ENCODE measurements at places on chromosomes 11 and 22.

- DNase-seq: no peak
Observed at GRCh38 chr11:47051217-47051616, 114.7 kb downstream of the CSTPP1 start.

- peak; percentile 57 for DNase-seq
Observed at GRCh38 chr11:6505577-6506240, 8.6 kb downstream of the DNHD1 start.

- DNase-seq: peak; percentile 16
Observed at GRCh38 chr22:28021116-28021997, 102.3 kb upstream of the PITPNB start.

DNA sequence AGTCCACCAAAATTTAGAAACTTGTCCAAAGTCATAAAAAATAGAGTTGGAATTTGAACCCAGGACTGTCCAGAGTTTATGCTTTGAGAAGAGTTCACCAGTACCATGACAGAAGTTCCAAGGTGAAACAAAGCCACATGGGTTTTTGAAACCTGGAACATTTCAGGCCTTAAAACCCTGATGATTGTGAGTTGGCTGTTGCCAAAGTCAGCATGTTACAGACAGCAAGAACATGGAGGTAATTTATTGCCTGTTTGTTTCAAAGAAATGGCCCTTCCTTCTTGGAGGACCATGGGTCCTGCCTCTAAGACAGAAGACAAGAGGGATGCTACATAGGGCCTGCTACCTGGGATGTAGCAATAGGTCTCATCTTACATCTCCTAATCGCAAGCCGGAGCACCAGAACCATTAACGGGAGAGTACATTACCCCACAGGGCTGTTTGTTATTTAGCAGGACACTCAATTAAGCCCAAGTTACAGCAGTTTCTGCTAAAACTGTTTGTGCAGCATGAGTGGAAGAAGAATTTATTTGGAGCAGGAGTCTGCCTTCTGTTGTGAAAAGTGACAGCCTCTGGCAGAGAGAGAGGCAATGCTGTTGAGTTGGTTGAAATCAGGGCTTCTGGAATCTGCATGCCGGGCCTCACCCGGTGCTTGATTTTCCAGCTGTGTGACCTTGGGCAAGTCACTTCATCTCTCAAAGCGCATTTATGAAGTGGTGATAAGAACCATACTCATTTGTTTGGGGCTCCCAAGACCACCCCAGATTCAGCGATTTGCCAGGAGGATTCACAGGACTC is 136.2 kb downstream of the LDLRAD3 start:
- no peak for DNase-seq

DNA sequence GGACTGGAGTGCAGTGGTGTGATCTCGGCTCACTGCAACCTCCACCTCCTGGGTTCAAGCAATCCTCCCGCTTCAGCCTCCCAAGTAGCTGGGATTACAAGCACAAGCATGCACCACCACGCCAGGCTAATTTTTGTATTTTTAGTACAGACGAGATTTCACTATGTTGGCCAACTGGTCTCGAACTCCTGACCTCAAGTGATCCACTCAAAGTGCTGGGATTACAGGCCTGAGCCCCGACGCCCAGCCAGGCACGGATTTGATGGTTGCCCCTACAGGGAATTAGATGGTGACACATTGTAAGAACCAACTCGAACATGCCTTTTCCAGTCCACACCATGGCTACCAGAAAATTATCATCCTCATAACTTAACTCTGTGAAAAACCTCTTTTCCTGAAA is 26.8 kb upstream of the RTL6 start:
- no peak for DNase-seq

GRCh38 chr22:39379756-39380730 is 19.5 kb upstream of the TAB1 start:
- DNase-seq: no peak

- DNase-seq: no peak
Observed at GRCh38 chr11:120331301-120331996, 4.8 kb upstream of the ARHGEF12 start.

DNA sequence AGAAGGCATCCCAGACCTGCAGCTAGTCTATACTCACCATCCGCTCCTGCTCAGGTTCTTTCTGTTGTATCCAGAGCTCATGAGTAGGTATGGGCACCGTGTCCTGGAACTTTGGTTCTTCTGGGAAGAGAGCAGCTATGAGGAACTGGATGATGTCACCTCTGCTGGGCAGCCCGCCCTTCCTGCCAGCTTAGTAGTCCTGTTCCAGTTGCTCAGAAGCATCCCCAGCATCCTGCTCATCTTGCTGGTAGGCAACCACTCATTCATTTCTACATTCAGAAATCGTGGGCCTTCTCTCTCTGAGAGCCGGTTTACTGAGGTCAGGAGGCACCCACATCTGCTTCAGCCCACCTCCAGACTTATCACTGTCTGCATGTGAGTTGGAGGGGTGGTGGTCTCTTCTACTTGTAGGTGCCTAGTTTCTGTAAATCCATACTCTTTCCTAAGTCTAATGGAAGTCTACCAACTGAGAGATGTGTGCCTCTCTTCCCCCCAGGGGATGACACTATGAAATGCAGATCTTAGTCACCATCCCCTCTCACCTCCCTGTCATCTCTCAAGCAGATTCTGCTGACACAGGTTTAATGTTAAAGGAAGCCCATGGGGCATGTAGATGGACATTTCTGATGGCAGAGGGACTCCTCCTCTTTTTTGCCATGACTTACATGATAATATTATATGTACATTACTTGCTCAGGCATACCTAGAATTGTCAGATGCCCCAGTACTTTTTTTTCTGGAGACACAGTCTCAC is 29.6 kb upstream of the CCDC134 start:
- DNase-seq: no peak

GRCh38 chr11:93895106-93895862 is 44.9 kb upstream of the VSTM5 start:
- peak; percentile 26 for DNase-seq

GRCh38 chr11:13292970-13293369 is 15.4 kb downstream of the BMAL1 start:
- DNase-seq: peak; percentile 55

DNA sequence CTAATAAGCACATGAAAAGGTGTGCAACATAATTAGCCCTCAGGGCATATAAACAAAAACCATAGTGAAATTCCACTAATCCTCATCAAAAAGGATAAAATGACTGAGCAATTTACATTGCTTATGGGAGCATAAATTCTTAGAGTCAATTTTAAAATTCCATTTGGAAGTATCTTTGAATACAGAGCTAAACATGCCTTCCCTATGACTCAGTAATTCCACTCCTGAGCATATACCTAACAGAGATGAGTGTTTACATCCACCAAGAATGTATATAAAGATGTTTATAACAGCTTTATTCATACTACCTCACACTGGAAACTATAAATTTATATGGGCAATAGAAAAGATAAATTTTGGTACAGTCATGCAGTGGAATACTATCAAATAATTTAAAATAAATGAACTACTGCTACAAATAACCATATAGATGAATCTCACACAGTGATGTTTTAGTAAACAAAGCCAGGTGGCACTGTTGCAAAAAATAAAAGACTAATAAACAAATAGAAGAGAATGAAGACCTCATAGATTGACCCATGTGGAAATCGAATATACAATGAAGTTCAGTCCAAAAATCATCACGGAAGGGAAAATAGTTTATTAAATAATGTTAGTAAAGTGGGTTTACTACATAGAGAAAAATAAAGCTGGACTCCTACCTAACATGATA is 8.2 kb upstream of the OR2D2 start:
- no peak for DNase-seq

DNA sequence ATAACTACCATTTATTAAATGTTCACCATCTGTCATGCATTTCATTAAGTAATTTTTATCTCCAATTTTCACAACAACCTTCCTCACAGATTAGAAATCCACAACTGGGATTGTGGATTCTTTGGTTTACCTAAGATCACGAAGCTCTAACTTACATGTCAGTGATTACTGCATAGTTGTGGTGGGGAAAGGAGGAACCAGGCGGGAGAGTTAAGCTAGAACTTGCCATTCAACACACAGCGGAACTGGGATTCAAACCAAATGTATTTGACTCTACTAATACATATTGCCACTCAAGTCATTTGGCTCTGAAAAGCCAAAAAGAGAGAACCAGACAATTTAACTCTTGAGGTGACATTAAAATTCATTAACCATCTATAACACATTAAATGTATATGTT is 10.4 kb upstream of the LAYN start:
- DNase-seq: no peak

DNA sequence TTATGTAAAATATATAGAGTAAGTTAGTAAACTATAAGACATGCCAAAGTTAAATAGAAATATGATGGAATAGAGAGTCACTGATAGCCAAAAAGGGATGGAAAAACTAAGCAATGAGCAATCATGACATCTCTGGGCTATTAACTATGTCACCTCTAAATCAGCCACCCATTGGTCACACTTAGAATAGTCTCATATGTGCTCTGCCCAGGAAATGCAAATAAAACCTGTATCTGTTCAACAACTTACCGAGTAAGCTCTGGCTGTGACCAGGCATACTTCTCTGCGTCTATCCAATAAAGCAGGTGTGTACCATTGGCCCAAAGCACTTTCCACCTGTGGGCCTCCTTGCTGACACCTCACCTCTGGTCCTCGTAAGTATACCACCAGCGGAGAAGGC is 1.6 kb upstream of the ARL14EP start:
- DNase-seq: no peak

- DNase-seq: no peak
Observed at GRCh38 chr11:118247041-118247440, 5.1 kb downstream of the MPZL3 start.

- DNase-seq: no peak
Observed at GRCh38 chr11:28146123-28146751, 38.0 kb downstream of the METTL15 start.

- DNase-seq: peak; percentile 72
Observed at GRCh38 chr11:31799435-31800397, 11.4 kb downstream of the PAX6 start.

DNA sequence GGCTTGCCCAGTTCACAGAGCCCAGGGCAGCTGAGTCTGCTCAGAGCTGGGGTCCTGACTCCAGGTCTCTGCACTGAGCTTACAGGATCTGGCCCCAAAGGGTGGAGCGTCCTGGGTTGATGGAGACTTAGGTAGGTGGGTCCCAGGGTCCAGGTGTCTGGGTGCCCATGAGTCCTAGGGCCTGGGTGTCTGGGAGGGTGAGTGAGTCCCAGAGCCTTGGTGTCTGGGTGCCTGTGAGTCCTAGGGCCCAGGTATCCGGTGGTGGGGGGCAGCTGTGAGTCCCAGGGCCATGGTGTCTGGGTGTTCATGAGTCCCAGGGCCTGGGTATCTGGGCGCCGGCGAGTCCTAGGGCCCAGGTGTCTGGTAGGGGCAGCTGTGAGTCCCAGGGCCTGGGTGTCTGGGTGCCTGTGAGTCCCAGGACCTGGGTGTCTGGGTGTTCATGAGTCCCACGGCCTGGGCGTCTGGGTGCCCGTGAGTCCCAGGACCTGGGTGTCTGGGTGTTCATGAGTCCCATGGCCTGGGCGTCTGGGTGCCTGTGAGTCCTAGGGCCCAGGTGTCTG is 1505.6 kb downstream of the BRD1 start:
- DNase-seq: no peak

DNA sequence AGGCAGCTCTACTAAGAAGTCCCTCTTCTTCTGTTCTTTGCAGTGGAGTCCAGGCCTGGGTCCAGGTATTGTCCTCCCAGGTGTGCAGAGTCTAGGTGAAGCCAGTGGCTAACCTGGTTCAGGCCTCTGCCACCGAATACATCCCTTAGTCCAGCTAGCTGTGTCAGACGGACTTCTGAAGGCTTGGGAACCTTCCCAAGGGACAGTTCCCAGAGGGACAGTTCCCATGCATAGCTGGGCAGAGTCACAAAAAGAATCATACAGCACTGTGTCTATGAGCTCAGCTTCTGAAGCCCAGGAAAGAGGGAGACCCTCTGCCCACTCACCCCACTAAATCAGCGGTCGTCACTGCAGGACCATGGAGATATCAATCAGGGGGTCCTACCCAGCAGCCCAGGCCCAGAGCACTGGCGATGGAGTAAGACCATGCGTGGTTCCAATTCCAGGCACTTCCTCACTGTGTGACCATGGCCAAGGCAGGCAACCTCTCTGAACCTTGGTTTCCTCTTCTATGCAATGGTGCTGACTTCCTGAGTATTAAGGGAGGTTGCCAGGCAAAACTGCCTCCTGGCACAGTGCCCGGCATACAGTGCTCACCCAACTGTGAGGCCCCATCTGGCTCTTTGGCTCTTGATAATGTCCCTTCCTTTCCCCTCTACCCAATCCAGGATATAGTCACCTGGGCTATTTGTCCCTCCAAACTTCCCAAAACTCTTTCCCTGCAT is 3.4 kb downstream of the MS4A10 start:
- DNase-seq: no peak

DNA sequence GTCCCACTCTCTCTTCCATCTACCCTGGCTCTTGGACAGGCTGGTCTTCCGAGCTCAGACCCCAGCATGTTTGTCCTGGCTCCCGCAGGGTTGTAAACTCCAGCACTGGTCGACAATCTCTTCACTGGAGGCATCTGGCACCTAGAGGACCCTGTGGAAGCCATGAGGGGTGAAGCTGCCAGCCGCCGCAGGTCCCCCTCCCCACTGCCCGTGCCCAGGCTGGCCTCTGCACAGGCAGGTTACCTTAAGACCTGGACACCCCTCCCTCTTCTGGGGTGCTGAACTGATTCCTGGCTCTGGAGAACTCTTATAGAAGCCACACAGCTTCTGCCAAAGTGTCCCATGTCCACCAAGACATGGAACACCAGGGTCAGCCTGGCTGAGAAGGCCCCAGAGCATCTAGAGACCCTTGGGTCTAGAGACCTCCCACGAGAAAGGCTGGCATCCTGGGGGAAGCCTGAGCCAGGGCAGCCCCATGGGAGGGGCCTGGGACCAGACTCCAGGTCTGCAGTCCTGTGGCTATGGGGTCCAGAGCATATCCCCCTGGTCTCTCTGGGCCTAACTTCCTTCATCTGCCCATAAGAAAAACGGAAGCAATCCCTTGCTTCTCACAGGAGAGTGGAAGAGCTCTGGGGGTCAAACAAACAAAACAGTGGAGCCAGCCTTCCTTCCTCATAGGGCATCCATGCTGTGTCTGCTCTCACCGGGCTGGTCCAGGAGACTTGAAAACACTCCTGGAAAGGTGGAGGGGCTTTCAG is 30.6 kb downstream of the LMO1 start:
- no peak for DNase-seq

DNA sequence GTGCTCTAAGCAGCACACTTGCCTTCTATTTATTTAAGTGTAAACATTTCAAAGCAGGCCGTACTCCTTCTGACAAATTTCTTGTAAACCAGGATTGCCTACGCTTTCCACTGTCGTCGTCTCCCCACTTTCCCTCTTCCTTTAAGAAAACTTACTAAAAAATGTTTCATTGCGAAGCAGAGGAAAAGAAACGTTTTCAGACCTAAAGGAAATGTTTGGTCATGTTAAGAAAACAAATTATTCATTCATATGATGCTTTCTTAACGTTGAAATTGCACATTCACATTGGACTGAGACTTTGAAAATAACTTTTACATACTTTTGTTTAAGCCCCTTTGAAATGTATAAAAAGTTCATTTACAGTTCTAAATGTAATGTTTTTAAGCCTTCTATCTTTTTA is 106.0 kb downstream of the EMSY start:
- no peak for DNase-seq

DNA sequence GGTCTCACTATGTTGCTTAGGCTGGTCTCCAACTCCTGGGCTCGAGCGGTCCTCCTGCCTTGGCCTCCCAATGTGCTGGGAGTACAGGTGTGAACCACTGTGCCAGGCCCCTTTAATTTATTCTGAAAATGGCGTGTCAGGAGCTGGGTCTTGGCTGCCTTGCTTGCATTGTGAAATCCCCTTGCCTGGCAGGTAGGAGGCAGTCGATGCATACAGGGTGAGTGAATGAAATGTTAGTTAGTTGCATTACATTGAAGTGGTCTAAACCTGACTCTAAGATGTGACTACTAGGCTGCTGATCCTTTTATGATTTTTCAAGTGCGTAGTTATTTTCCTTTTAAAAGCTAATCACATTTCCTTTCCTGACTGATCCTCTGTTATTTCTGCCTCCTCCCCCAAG is 42.9 kb downstream of the PARVB start:
- no peak for DNase-seq
